Stimulated activated CD8-positive, alpha-beta memory T cell treated with anti-CD3 and anti-CD28 coated beads, Interleukin-7, amount 100 ng/mL, for 1 hour (primary cell): ENCODE measurements at places on chromosomes 6 and 20.

DNA sequence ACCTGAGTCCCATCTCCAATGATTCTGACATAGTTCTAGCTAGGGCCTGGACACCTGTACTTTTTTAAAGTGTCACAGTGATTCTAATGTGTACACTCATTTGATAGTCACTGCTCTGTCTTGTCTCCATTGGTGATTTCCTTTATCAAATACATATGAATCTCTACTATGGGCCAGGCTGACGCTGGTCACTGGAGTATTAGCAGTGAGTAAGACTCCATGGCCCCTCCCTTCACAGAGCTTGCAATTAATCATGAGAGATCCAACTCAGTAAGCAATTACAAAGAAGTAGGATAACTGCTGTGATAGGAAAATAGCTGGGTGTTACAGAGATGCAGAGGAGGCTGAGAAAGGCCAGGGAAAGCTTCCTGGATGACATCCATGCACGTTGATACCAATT is 19.3 kb upstream of the SASH1 start:
- DNase-seq, result no peak

- DNase-seq, result no peak
These were observed 8.2 kb downstream of the ATP9A start for GRCh38 chr20:51759769-51760510.

DNA sequence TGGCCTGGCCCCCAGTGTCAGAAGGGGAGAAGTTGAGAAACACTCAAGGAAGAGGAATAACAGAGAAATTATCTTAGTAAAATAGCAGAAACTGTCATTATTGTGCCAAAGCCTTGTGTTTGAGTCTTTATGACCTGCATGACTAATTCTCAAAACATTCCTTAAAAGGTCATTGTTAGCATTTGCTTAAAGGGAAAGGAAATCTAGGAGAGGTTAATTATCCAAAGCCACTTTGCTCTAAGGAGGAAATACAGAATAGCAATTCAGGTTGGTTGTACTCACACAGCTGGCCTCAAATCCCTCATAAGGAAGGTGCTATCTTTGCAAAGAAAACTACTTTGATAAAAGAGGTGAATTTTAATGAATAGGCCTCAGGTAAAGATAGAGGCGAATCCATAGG is 516.7 kb downstream of the CBLN4 start:
- DNase-seq, result no peak

- DNase-seq, result no peak
These were observed 263.6 kb downstream of the EYA4 start for GRCh38 chr6:133504761-133505160.

- DNase-seq, result no peak
These were observed 13.2 kb downstream of the OTOR start for GRCh38 chr20:16761305-16761829.

- DNase-seq, result no peak
These were observed 20.8 kb upstream of the BMP5 start for GRCh38 chr6:55895972-55896730.

- DNase-seq, result no peak
These were observed 304.7 kb downstream of the TRDN start for GRCh38 chr6:123332070-123332469.
